ENCODE measurements at places on chromosomes 11 and 22.
A peak's percentile ranks its signal among the peaks of the same experiment; 100 is the strongest.

GRCh38 chr11:107257710-107258109, 199.9 kb downstream of the CWF19L2 start:
- no peak for DNase-seq

DNA sequence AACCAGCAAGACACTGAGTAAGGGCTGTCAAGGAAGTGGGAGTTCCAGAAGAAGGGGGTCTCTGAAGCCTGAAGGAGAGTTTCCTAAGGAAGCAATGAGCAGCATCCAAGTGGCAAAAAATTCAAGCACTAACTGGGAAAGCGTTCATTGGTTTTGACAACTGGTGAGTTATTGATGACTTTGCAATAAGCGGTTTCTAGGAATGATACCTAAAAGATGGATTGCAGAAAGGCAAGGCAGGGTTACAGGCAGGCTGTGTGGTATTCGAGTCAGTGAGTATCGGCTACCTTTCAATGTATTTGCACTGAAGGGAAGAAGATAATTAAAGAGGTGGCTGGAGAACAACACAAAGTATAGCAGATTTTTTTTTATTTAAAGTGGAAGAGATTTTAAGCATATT, 59.3 kb upstream of the NCAM1 start:
- DNase-seq, result no peak

GRCh38 chr11:123145220-123145619, 49.8 kb downstream of the CLMP start:
- no peak for DNase-seq

DNA sequence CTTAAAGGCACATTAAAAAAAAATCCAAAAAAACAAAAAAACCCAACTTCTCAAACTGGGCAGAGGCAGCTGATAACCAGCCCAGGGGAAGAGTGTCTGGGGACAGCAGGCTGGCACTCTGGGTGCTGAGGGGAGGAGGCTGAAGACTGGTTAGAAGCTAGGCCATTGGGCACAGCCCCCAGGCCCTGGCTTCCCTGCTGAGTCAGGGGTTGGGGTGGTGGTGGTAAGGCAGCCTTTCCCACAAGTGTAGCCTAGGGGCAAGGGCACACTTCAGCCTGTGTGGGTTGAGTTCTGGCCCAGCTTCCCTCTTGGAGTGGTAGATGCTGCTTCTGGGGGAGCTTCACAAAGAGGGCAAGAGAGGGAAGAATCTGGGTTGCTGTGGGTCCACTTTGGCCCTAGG, 16.3 kb upstream of the ARFGAP3 start:
- DNase-seq, result no peak

DNA sequence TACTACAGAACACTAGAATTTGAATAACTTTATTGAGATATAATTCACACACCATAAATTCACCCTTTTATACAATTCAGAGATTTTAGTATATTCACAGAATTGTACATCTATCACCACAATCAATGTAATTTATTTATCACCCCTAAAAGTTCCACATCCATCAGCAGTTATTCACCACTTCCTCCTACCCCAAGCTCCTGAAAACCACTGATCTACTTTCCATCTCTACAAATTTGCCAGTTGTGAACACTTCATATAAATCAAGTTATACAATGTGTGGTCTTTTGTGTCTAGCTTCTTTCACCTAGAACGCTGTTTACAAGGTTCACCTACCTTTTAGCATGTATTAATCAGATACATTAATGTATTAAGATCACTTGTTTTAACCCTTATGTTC, 179.6 kb downstream of the TTC28 start:
- no peak for DNase-seq

- no peak for DNase-seq
These were observed 118.5 kb downstream of the APOL5 start for GRCh38 chr22:35835998-35836691.

GRCh38 chr11:2651826-2652271, 47.9 kb downstream of the KCNQ1OT1 start:
- no peak for DNase-seq

GRCh38 chr11:117438371-117439000, 110.8 kb downstream of the CEP164 start:
- DNase-seq, result no peak

DNA sequence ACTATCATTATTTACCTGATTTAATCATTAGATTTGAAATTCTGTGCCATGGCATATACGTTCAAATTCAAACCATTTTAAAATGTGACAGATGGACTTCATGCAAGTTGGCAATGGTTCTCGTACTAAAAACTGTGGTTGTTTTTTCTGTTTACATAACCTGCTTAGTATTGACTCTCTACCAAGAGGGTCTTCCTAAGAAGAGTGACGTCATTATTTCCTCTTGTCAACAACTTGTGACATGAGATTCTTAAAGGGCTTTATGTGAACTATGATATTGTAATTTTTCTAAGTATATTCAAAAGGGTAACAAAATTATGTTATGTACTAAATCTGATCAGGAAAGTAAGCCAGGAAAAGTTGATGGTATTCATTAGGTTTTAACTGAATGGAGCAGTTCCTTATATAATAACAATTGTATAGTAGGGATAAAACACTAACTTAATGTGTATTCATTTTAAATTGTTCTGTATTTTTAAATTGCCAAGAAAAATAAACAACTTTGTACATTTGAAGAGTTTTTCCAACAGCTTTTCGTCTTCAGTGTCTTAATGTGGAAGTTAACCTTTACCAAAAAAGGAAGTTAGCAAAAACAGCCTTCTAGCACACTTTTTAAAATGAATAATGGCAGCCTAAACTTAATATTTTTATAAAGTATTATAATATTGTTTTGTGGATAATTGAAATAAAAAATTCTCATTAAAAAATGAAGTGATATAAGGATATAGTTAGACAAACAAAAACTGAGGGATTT, 87.0 kb downstream of the GRK3 start:
- no peak for DNase-seq

- no peak for DNase-seq
These were observed 50.9 kb downstream of the ENDOD1 start for GRCh38 chr11:95140397-95141033.

DNA sequence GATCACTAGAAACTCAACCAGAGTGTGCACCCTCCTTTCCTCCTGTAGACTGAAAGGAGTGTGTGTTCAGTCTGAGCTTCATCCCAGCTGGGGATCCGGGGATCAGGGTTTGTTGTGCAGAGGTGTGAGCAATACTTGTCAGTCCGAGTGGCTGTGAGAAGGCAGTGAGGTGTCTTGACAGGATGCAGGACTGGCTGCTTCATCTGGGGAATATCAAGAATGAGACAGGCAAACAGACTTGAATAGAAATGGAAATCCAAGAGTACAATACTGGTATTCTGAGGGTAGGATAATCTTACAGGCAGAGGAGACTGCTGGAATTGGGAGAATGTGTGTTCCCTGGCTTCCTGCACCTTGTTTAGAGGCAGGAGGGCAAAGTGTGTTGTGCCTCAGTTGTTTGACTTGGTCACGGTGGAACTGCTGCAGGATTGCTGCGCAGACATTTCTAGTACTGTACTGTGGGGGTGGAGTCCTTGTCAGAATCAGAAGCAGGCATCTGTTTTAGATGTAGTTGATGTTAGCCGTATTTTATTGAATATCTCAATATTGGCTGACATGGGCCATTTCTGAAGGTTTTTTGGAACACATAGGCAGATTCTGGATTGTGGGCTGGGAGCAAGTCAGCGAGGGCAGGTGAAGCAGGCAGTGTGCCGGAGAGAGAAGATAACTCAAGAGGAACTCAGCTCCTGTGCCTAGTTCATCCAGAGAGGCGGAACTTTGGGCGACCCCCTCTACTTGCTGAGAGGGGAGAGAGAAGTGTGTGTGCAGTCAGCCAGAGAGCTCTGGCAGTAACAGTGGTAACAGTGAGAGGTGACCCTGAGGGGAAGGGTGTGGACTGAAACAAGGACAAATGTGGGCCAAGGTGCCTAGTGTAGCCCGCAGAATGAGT, 27.1 kb upstream of the GRK2 start:
- DNase-seq, result no peak

DNA sequence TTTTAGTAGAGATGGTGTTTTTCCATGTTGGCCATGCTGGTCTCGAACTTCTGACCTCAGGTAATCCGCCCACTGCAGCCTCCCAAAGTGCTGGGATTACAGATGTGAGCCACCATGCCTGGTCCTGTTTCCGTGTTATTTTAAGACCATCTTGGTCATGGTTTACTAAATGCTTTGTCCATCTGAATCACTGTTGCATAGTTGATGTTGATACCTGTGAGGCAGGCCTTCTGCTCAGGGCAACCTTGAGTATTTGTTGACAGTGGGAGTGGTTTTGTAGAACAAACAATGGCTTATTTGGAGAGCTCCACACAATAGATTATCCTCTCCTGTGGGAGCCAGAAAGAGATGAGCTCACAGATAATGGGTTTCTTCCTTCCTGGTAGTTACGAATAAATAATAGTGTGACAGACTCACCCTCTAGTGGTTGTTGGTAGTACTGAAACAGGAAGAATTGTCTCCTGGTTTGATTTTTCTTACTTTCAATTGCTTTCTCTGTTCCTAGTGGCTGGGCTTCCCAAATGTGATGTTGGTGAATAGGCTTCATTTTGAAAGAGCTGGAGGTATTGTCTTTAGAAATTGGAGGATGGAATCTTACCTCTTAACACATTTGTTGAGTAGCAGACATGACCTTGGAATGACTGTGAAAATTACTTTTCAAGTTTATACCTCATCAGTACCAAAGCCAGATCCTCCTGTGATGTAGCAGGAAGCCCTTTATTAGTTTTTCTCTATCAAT, 39.0 kb downstream of the CTNND1 start:
- DNase-seq, result peak; percentile 33

DNA sequence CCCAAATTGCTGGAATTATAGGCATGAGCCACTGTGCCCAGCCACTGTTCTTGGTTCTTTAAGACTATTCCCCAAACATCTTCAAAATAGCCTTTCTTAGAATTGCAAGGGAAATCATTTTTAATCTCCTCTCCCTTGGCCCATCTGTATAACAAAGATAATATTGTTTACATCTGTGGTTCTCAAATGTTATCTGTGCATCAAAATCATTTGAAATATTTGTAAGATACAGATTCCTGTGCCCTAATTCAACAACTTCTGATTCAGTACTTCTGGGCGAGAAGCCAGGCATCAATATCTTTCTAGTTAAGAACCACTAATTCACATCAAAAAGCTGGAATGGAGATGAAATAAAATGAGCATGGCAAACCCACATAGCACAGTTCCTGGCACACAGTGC, 83.0 kb downstream of the TMPRSS5 start:
- no peak for DNase-seq

- no peak for DNase-seq
These were observed 50.5 kb downstream of the SMCO4 start for GRCh38 chr11:93492464-93493251.

GRCh38 chr11:28417601-28418323, 309.6 kb downstream of the METTL15 start:
- no peak for DNase-seq

DNA sequence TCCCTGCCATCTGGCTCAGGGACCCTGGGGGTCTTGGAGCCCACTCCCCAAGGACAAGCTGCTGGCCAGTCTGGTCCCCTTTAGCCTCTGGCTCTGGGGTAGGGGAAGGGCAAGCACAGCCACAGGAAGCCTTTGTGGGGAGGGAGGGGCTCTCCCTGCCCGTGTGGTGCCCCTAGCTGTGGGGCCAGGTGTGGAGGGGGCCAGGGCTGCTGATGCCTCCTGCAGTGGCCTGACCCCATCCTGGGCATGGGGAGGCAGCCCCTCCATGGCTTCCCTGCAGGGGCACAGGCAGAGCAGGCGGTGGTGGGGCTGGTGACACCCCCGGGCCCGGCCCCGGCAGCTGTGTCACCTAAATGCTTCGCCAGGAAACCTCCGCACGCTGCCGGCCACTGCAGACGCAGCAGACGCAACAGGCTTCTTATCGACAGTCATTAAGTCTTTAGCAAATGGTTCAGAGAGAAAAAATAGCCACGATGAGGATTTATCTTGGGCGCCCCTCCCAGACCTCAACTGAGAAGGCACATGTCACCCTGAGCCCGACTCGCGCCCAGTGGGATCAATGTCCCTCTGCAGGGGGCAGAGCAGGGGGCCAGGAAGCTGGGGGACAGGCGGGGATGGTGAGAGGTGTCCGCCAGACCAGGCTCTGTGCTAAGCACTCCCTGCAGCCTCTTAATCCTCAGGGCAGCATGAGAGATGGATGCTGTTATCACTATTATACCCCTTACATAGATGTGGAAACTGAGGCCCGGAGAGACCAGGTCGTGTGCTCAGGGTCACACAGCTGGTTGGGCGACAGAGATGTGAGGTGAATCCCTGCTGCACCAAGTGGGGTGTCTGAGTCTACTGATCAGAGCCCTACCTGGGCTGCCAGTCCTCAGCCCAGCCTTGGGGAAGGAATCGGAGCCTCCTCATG, 33.9 kb downstream of the FLRT1 start:
- no peak for DNase-seq

DNA sequence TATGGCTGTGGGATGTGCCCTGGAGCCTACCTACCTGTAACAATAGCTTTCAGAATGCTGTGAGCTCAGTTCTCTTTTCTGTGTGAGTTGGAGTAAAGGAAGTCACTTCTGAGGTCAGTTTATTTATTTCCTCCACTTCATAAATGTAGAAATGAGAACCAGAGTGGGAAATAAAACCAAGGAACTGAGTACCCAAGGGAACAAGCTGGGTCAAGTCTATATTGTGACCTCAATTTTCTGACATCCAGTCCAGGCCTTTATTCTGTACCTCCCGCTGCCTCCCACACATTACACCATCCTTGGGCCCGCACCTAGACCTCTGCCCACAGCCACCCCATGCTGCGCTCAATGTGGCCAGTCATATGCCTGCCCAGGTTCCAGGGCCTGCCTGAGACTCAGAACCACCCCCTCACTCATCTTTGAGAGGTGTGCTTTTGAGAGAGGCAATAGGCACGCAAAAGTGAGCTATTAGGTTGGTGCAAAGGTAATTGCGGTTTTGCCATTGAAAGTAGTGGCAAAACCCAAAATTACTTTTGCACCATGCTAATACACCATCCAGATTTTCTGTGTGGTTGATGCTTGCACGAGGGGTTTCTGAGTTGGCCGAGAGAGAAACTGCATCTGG, 9.8 kb downstream of the MS4A6E start:
- DNase-seq, result no peak

GRCh38 chr11:15867871-15868270, 488.5 kb downstream of the SOX6 start:
- DNase-seq, result no peak

DNA sequence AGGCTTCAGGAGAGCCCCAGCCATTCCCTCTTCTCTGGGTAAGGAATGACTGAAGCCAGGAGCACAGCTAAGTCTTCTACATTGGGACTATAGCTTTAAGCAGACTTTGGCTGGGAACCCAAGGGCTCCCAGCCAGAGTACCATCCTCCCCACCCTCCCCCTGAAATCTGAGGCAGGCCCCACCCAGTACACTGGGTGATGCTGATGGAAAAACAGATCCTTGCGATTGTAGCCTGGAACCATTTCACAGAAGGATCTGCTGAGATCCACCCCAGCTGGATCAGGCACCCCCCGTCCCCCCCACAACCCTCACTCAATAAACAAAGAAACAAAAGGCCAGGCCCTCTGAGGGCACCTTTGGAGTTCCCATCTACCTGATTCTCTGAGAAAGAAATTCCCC, 39.8 kb downstream of the IL18BP start:
- DNase-seq, result no peak

DNA sequence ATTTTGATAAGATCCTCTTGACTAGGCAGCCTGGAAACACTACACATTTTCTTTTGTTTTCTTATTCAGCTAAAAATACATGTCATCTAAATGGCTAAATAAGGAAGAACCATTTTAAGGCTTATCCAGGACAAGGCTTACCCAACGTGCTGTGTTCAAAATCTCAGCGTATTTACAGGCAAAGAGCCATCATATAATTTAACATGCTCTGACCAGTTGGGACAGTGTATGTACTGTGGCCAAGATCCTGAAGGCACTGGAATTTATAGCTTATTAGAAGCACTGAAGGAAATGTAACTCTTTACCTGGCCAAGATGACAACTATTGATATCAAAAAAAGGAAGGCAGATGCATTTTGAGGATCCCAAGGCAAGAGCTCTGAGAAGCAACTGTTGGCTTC, 71.1 kb downstream of the PPFIBP2 start:
- no peak for DNase-seq

Data from effector memory CD8-positive, alpha-beta T cell (primary cell).